ENCODE measurements at places on chromosomes 11 and 22.
A peak's percentile ranks its signal among the peaks of the same experiment; 100 is the strongest.

DNA sequence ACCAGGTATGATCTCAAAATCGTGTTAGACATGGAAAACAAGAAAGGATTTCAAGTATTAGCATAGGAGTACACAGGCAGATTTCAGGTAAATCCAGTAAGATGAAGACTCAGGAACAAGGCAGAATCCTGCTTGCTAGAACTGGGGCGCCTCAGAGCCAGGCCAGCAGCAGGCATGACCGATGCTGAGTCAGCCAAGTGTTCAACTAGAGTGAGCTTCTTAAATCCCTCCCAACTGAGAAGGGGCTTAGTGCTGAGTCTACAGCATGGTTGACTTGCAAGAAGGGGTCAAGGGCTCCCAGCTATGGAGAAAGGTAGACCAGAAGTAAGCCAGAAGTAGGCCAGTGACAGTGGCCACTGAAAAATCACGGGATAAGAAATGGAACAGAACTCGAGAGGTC is 12.4 kb downstream of the GRAP2 start:
- H3K36me3 ChIP-seq, result no peaks in the 10 kb centered on the region
- no peak for DNase-seq
- H3K27ac ChIP-seq, result no peak overlapping the region
- peaks cover 49% of the 10 kb centered on the region for H3K27me3 ChIP-seq

- peaks cover 14% of the 10 kb centered on the region for H3K4me1 ChIP-seq
- H3K4me3 ChIP-seq, result no peak overlapping the region
- H3K27me3 ChIP-seq, result no peaks in the 10 kb centered on the region
- H3K27ac ChIP-seq, result peak overlapping the region; percentile 4
- H3K36me3 ChIP-seq, result peaks cover 31% of the 10 kb centered on the region
Observed at GRCh38 chr11:130144861-130145281, 14.7 kb upstream of the ST14 start.

GRCh38 chr11:5204787-5205186 is 4.3 kb upstream of the OR51V1 start:
- DNase-seq, result no peak
- H3K36me3 ChIP-seq, result no peaks in the 10 kb centered on the region
- no peak overlapping the region for H3K4me3 ChIP-seq
- H3K4me1 ChIP-seq, result no peaks in the 10 kb centered on the region
- H3K27ac ChIP-seq, result no peak overlapping the region

DNA sequence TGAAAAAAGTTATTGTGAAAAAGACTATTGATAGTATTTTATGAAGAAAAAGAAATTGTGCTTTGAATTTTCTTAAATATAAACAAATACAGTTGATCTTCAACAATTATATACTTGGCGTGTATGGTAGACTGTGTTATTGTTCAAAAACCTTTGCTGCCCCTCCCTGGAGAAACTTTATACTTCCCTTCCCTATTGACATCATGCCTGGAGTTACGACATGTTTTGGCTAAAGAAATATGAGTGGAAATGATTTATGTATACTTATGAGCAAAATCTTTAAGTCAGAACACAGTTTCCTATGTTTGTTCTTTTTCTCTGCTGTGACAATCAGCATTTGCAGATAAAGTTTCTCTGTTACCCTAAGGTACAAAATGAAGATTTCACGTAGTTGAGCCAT is 243.8 kb downstream of the TMEM135 start:
- DNase-seq, result no peak
- H3K36me3 ChIP-seq, result peaks cover 3% of the 10 kb centered on the region
- H3K27me3 ChIP-seq, result no peaks in the 10 kb centered on the region
- no peak overlapping the region for H3K4me3 ChIP-seq

DNA sequence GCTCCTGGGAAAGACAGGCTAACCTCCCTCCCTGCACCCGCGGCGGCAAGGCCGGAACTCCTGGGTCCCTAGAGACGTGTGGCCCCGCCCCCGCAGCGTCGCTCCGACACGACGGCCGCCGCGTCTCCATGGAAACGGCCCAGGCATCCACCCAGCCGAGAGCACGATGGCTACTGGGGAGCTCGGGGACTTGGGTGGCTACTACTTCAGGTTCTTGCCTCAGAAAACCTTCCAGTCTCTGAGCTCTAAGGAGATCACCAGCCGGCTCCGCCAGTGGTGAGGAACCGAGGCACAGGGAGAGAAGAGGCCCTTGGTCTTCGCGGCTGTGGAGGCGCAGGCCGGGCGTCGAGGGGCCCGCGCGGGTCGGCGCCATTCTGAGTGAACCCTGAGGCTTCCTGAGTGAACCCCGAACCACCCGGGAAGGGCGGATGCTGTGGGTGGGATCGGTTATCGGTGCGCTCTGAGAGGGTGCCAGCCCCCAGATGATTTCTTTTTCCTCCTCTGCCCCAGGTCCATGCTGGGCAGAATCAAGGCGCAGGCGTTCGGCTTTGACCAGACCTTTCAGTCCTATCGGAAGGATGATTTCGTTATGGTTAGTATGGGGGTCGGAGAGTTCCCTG is at the start of gene CFAP300:
CFAP300 (plus strand) TSS at position 133 of the 620 bp plus-strand sequence; CDS start at position 167, 34 bp downstream.
- peak; percentile 60 for DNase-seq
- peak within 1 kb of the TSS; percentile 77 for H3K27ac ChIP-seq
- no peaks in the 10 kb centered on the region for H3K36me3 ChIP-seq
- H3K4me3 ChIP-seq, result peak within 1 kb of the TSS; percentile 62
- H3K4me1 ChIP-seq, result peaks cover 10% of the 10 kb centered on the region

GRCh38 chr11:35335226-35335625 is 84.1 kb downstream of the SLC1A2 start:
- no peak overlapping the region for H3K4me3 ChIP-seq
- peaks cover 2% of the 10 kb centered on the region for H3K27me3 ChIP-seq
- no peak for DNase-seq

- no peak for DNase-seq
- peaks cover 11% of the 10 kb centered on the region for H3K4me1 ChIP-seq
- H3K27me3 ChIP-seq, result peaks cover 11% of the 10 kb centered on the region
- no peak overlapping the region for H3K4me3 ChIP-seq
- peaks cover 13% of the 10 kb centered on the region for H3K36me3 ChIP-seq
- no peak overlapping the region for H3K27ac ChIP-seq
Observed at GRCh38 chr11:92681586-92681985, 287.9 kb upstream of the MTNR1B start.

DNA sequence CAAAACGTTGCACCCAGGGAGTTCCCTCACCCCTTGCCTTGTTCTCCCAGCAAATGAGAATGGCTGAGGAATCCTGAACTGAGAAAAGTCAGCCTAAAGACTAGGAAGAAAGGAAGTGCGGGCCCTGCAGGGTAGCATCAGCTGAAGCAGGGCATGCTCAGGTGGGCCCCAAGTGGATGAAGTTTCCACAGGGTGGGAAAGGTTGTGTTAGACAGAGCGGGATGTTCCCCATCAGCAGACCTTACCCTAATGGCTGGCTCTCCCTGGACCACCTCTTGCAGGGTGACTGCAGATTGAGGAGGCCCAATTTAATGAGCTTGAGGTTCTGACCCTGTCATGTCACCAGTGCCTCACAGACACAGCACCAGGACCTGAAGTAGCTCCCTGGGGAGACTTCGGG is 81.5 kb upstream of the MYOD1 start:
- DNase-seq, result no peak
- no peak overlapping the region for H3K4me3 ChIP-seq
- no peaks in the 10 kb centered on the region for H3K4me1 ChIP-seq
- peaks cover 24% of the 10 kb centered on the region for H3K27me3 ChIP-seq
- H3K27ac ChIP-seq, result no peak overlapping the region

- peaks cover 3% of the 10 kb centered on the region for H3K36me3 ChIP-seq
- H3K27me3 ChIP-seq, result no peaks in the 10 kb centered on the region
- H3K27ac ChIP-seq, result no peak overlapping the region
Observed at GRCh38 chr22:50316114-50317065, 8.9 kb upstream of the PLXNB2 start.

- no peak overlapping the region for H3K27ac ChIP-seq
- H3K4me1 ChIP-seq, result no peaks in the 10 kb centered on the region
- no peak overlapping the region for H3K4me3 ChIP-seq
- peaks cover 46% of the 10 kb centered on the region for H3K27me3 ChIP-seq
- no peak for DNase-seq
Observed at GRCh38 chr22:36741204-36741793, 34.6 kb downstream of the IFT27 start.

DNA sequence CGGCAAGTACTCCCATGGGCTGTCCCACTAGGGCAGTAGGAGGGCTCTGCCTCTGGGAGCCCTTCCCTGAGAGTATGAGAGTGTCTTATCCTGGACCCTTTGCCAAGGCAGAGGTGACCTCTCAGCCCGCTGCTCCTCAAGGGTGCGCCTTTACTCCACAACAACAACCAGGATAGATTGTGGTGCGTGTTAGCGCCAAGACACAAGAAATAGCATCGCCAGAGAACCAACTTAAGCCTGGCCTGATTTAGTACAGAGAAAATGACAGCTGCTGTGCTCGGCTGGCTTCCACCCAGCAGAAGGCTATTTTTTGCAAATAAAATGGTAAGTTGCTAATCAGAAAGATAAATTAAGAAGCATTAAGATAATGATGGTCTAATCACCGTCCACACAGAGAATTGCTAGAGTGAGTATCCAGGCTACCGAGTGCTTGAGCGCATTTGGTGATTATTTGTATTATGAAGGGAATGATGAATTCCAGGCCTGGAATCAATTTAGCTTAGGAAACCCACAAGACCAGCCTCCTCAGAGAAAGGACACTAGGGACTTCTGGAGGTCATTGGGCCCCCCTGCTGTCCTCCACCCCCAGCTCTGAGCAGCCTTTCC is 119.8 kb downstream of the PKNOX2 start:
- peaks cover 51% of the 10 kb centered on the region for H3K4me1 ChIP-seq
- DNase-seq, result no peak
- peak overlapping the region; percentile 65 for H3K27ac ChIP-seq

- no peak overlapping the region for H3K4me3 ChIP-seq
- H3K36me3 ChIP-seq, result no peaks in the 10 kb centered on the region
- no peak overlapping the region for H3K27ac ChIP-seq
- no peaks in the 10 kb centered on the region for H3K4me1 ChIP-seq
- peaks cover 18% of the 10 kb centered on the region for H3K27me3 ChIP-seq
- no peak for DNase-seq
Observed at GRCh38 chr11:20518323-20518834, 81.0 kb upstream of the SLC6A5 start.

DNA sequence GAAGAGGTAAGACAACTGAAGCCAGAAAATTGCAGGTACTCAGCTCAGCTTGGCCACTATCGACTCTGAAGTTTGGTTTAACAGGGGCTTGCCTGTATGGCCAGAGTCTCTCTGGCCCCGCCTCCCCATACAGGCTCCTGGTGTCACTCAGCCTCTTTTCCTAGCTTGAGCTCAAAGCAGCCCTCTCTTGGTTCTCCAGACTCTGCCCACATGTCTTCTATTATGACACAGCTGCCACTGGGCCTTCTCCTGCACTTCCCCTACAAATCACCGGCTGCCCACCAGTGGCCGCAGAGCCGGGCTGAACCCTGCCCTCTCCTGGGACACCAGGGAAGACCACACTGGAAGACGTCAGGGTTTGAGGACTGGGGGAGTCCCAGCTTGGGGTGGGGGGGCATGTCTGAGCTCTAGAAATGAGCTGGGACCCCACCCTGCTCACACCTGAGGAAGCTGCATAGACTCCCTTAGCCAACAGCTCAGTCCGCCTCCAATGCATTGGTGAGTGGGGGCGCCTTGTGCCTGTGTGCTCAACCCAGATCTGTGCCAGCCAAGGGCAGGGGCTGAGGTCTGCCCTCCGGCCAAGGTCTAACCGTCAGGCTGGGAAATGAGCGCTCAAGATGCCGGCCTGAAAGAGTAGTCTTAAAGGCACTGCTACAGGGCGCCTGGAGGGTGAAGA is 94.4 kb upstream of the LMO1 start:
- H3K27ac ChIP-seq, result no peak overlapping the region
- H3K27me3 ChIP-seq, result peaks cover 2% of the 10 kb centered on the region
- H3K4me1 ChIP-seq, result peaks cover 28% of the 10 kb centered on the region
- H3K4me3 ChIP-seq, result no peak overlapping the region

DNA sequence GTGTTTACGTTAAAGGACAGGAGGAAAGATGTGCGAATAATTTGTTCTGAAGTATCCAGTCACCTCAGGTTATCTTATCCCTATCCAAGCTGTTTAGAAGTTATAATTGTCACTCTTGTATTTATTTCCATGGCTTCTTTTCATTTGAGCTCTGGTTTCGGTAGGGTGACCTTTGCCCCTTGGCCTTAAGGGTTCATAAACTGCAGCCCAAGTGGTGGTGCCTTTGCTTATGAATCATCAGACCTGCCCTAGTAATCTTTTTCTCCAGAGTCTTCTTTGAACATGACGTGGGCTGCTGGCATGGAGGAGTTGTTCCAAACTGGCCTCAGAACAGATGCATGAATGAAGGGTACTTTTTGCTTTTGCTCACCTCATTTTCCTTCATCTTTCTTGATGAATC is 6.5 kb upstream of the CRYBB3 start:
- H3K36me3 ChIP-seq, result peaks cover 22% of the 10 kb centered on the region
- H3K4me3 ChIP-seq, result no peak overlapping the region
- H3K27ac ChIP-seq, result no peak overlapping the region

GRCh38 chr11:102546923-102547471 is 16.4 kb upstream of the MMP7 start:
- no peaks in the 10 kb centered on the region for H3K36me3 ChIP-seq
- no peak overlapping the region for H3K27ac ChIP-seq
- H3K4me1 ChIP-seq, result peaks cover 9% of the 10 kb centered on the region
- no peaks in the 10 kb centered on the region for H3K27me3 ChIP-seq
- H3K4me3 ChIP-seq, result no peak overlapping the region

GRCh38 chr11:112024178-112024772 is 933 bp upstream of the DLAT start:
- peak overlapping the region; percentile 98 for H3K27ac ChIP-seq
- no peak for DNase-seq
- peak overlapping the region; percentile 99 for H3K4me3 ChIP-seq
- peaks cover 21% of the 10 kb centered on the region for H3K4me1 ChIP-seq
- peaks cover 21% of the 10 kb centered on the region for H3K36me3 ChIP-seq

DNA sequence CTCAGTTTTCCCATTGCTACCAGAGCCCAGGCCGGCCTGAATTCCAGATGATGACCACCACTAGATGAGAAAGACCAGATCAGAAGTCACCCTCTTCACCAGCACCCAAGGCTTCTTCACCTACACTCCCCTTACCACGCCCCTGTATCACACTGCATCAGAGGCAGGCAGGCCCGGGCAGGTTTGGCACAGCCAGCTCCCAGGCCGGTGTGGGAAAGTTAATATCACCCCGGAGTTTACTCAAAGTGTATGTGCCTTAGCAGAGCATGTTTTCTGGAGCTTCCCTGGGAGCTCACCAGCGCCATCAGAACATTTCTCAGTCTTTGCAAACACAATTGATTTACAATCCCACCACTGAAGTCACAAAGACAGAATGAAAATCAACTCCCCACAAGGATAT is 47.5 kb upstream of the POU2AF1 start:
- H3K36me3 ChIP-seq, result no peaks in the 10 kb centered on the region
- no peak overlapping the region for H3K4me3 ChIP-seq
- peak overlapping the region; percentile 24 for H3K27ac ChIP-seq
- no peak for DNase-seq
- H3K27me3 ChIP-seq, result peaks cover 20% of the 10 kb centered on the region

- DNase-seq, result no peak
- no peak overlapping the region for H3K4me3 ChIP-seq
- H3K27ac ChIP-seq, result no peak overlapping the region
- no peaks in the 10 kb centered on the region for H3K27me3 ChIP-seq
- peaks cover 25% of the 10 kb centered on the region for H3K36me3 ChIP-seq
- peaks cover 9% of the 10 kb centered on the region for H3K4me1 ChIP-seq
Observed at GRCh38 chr11:119673759-119674336, 55.2 kb downstream of the NECTIN1 start.

Measured in mesothelial cell of epicardium (in vitro differentiated cells).